ENCODE measurements at places on chromosomes 5 and 9.

- no peak for DNase-seq
These were observed 20.4 kb upstream of the EXOC3 start for GRCh38 chr5:422323-423232.

GRCh38 chr5:175123542-175123941 is 320.4 kb downstream of the DRD1 start:
- no peak for DNase-seq

DNA sequence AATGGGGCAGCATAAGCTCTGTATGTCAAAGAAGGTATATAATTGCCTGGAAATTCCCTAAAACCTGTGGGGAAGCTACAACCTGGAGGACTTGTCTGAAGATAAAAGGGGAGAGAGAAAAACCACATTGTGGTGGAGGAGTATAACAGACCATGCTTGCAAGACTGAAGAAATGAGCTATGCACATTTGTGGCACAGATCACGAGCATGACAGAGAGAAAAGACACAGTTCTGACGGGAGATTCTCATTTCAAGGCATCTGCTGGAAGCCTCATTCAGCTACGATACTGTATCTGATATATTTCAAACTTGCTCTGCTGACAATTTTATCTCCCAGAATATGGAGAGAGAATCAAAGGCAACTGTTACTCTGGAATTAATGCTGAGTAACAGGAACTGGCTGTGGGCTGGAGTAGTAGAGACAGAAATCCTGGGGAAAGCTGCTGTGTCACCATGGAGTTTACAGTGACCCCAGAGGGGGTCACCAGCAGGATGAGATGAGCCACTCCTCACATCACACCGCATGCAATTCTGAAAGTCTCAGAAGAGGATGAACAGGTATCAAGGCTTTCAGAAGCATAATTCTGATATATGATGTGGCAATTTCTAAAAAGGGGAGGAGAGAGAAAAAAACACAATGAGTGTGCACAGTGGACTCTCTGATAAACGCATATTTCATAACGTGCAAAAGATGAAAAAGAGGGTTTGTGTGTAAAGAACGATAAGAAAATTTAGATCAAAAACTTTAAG is 528.8 kb downstream of the IRX1 start:
- no peak for DNase-seq

- no peak for DNase-seq
These were observed 59.5 kb upstream of the ERCC6L2 start for GRCh38 chr9:95815961-95816360.

Measured in activated CD8-positive, alpha-beta memory T cell treated with anti-CD3 and anti-CD28 coated beads for 1 hour (primary cell).